Umbilical cord (tissue), 2 donors: ENCODE measurements at places on chromosomes 3 and 15.

DNA sequence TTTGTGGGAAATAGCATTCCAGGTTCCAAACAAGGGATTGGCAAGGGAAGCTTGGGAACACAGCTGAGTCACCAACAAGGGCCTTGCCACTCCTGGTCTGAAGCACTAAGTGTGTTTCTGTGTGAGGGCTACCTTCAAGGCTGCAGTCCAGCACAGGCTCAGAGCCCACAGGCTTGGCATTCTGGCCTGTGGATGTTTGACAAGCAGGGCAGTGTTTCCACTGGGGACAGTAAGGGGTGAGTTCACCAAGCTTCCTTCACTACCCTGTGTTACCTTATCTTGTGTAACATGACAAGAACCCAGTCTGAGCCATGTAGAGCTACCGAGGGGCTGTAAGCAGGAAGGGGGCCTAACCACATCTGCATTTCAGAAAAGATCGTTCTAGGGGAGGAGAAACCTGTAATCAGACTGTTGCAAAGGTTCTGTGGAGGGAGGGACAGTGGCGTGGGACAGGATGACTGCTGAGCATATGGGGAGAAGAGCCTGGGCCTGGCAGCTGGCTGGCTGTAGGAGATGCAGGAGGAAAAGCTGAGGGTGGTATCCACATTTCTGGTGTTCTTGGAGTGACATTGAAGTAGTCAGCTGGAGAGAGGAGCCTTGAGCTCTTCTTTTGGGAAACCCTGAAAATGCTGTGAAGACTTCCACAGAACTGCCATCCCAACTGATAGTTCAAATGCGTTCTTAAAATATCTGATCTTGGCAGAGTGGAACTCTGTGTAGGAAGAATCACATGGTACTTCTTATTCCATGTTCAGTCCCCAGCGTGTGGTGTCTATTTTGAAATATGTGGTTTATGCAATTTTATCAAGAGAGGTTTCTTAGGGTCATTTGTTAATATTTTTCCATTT lies 61.3 kb downstream of the CTDSPL start:
- DNase-seq, result no peak

GRCh38 chr3:14438929-14439328 lies 36.5 kb downstream of the SLC6A6 start:
- no peak for DNase-seq

DNA sequence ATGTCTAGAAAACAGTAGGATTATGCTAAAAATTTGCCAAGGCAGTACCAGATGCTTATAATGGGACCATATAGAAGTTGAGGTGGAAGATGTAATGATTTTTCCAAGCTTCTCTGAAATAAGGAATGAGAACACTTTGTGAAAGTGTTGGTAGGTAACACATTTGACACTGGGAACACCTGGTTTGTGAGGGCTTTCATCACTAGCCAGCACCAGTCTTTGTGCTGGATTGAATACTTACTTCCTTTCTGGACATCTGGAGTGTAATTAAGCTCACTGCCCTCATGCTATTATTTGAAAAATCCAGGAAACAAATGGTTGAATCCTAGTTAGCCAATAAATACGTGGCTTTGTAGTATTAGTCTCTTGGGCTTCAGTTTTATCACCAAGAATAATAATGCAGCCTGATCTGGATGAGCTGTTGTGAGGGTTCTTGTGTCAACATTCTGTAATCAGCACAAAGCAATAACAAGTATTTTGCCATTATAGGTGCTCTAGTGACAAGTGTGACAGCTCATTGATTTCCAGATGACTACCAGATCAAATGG lies 12.9 kb downstream of the CCDC80 start:
- DNase-seq, result no peak

DNA sequence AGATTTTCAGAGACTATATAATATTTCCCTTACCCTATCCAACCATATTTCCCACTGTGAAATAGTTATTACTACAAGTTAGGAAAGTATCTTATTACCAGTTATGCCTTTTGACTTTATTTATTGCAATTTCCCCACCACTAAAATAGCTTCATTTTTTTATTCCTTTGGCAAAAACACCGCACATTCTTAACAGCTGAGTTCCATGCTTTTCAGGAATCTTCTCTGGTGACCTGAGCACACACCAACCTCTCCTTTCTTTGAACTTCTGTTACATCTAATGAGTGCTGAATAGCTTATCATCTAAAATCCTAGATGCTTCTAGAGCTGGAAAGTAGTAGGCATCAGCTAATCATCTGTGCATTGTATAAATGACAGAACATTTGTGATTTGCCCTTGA lies 99.1 kb downstream of the UBE2E2 start:
- no peak for DNase-seq

- DNase-seq, result no peak
Measured at GRCh38 chr3:18188491-18188890, 236.6 kb downstream of the SATB1 start.

GRCh38 chr3:15390460-15390859 lies 36.9 kb downstream of the METTL6 start:
- no peak for DNase-seq

GRCh38 chr3:159879146-159879545 lies 109.5 kb upstream of the IL12A start:
- DNase-seq, result no peak

- DNase-seq, result no peak
Measured at GRCh38 chr3:69719587-69720122, 19.6 kb upstream of the MITF start.

- peak; percentile 68 for DNase-seq
Measured at GRCh38 chr3:177441813-177442646, 244.7 kb upstream of the TBL1XR1 start.

DNA sequence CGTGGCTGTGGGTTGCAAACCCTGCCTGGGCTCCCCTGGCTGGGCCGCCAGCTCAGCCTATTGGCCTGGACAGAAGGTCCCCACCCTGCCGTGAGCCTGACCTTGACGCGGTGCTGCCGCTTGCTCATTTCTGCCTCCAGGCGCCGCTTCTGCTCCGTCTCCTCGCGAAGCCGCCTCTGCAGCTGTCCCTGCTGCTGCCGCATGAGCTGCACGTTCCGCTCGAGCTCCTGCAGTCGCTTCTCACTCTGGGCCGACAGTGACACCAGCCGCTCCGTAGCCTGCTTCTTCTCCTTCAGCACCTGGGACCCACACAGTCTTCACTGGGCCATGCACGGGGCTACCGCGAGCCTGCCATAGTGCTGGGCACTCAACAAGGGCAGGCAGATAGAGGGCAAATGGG lies 21.7 kb downstream of the KIF7 start:
- DNase-seq, result no peak

DNA sequence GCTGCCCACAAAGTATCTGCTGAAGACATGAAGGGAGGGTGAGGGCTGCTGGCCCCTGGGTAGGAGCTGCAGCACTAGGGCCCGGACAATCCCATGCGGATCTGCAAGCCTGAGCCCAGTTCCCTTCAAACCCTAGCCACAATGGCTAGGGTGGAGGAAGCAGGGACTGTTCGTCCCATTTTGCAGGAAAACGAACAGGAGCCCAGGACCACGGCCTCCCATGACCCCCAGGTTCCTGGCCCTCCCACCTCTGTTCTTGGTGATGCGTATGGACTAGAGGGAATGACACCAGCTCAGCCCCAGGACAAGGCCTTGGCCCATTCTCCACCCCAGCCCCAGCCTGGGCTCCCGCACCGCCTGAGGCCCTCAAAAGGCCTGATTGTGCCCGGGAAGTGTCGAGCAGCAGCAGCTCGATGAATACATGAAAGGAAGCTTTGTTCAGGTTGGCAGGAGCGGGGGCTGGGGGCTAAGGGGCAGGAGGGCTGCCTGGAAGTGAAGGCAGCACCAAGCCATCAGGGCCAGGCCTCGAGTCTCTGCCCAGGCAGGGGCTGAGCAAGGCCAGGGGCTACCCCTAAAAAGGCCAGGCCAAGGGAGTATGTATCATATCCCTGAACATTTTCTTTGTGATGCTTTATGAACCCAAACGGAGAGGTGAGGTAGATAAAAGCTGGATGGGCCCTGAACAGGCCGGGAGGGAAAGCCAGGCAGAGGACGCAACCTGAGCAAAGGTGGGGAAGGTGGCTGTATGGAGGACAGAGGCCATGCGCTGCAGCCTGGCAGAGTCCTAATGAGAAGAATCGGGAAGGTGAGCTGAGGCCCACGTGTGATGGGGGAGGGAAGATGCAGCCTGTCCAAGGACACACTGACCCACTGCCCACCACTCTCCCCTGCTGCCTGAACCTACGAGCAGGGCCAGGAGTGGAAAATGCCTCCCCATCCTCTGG lies 12.2 kb downstream of the SEMA7A start:
- DNase-seq, result no peak

DNA sequence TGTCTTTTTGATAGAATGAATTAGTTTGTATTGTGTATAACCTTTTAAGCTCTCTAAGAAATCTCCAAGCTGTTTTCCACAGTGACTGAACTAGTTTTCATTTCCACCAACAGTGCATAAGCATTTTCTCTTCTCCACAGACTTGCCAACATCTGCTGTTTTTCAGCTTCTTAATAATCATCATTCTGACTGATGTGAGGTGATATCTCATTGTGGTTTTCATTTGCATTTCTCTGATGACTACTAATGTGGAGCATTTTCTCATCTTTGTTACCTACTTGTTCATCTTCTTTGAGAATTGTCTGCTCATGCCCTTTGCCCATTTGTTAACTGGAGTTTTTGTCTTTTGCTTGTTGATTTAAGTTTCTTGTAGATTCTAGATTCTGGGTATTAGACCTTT lies 777.5 kb downstream of the OTOL1 start:
- no peak for DNase-seq

DNA sequence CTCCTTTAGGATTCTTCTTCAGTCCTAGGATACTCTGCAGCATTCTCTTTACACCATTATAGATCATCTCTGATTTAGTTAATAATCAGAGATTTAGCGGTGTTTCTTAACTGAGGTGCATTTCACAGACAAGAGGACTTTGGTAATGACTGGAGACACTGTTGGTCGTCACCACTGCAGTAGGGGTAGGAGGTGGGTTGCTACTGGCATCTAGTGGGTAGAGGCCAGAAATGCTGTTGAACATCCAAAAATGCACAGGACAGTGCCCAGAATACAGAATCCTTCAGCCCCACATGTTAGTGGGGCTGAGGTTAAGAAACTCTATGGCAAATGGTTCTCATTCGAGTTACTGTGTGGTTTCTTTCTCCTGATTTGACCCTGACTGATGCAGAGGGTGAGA lies 80.4 kb upstream of the LMCD1 start:
- DNase-seq, result no peak

DNA sequence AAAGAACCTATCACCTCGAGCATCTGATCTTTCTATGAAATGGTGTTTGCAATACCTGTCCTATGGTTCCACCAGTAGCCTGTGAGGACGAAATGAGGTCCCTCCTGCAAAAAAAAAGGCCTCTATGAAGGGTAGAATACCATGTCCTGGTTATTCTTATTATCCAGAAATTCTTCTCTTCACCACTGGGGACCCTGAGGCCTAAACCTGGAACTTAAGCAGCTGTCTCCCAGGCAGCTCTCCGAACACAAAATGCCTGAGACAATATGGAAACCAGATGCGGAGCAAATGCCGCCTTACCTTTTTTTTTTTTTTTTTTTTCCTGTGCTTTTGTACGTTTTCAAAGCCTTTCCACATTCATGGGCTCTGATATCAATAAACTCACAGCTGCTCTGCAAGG lies 62.1 kb upstream of the WNT5A start:
- DNase-seq, result peak; percentile 26
